Stimulated activated CD4-positive, alpha-beta T cell treated with anti-CD3 and anti-CD28 coated beads, Interleukin-2, amount 100 ng/mL, for 4 hours (primary cell): ENCODE measurements at places on chromosomes 7 and 10.

- DNase-seq: no peak
These were observed 6.2 kb upstream of the USP54 start for GRCh38 chr10:73597346-73597745.

DNA sequence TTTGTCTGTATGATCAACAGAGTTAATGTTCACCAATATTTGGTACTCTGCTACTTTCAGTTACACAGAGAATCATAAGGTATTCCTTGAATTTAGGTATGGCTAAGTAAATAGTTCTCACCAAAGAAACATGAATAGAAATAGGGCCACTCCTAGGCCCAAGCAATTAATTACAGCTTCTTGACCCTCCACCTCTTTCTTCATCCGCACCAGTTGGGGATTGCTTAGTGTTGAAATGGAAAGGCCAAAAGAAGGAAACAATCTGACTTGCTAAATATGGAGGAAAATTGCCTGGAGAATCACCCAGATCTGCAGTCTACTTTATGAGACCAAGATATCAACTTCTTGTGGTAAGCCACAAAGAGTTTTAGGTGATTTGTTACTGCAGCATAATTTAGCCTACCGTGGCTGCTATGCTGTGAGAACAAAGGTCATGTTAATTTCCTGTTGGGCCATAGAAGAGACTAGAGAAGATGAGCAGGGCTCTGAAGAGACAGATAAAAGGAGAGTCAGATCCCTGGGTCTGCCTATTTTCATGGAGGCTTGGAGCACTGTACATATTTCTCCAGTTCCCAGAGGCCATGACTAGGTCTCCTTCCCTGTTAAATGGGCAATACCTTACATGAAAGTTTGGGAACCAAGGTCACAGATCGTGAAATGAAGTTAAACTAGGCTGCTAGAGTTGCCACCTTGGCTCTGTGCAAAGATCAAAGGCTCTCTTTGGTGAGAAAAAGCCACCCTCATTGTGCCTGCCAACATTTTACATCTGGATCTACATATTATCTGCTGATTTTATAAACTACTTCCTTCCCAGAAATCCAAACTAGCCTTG is 93.3 kb upstream of the GDF10 start:
- no peak for DNase-seq

DNA sequence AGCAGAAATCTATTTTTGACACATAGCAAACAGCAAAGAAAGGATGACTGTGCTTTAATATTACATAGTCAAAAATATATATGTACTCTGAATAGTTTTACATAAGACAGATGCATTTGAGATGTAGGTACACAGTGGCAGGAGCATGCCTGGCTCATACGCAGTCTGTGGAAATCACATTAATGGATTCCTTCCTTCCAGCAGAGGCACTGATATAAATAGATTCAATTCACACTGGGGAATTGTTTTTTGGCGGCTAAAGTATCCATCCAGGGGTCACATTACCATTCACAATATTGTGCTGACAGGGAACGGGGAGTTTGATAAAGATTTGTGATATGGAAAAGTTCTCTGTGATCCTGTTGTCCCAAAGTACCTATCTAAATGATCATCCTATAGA is 72.5 kb upstream of the AGR3 start:
- no peak for DNase-seq

DNA sequence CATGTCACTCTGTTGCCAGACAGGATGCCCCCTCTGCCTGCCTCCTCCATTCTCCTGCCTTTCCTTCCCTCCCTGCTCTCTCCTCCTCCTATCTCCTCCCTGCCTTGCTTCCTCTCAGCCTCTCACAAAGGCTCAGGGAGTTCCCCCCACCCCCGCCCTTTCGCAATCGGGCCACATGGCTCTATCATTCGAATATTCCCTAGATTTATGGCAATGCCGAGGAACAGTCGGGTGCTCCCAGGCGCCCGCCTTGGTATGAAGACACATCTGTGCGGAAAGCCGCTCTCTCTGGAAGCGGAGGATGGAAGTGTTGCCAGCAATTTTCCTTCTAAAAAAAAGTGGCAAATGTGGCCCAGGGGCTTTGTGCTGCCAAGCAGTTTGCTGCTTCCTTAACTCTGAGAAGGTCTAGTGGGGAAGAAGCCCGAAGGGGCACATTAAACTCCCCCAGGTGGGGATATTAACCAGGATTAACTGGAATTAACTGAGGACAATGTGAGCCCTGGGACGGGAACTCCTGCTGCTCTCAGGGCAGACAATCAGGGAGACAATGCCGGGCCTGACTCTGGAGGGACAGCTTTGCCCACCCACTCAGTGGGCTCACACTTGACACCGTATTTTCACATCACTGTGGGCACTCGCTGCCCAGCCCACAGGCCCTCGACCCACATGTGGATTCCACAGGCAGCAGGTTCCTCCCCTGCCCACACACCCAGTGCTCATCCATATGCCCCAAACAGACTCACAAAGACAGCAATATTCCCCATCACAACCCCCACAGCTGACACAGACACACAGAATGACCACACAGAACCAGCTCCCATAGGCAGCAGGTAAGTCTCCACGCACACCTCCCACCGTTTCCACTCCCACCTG is 88.4 kb upstream of the SMNDC1 start:
- no peak for DNase-seq

DNA sequence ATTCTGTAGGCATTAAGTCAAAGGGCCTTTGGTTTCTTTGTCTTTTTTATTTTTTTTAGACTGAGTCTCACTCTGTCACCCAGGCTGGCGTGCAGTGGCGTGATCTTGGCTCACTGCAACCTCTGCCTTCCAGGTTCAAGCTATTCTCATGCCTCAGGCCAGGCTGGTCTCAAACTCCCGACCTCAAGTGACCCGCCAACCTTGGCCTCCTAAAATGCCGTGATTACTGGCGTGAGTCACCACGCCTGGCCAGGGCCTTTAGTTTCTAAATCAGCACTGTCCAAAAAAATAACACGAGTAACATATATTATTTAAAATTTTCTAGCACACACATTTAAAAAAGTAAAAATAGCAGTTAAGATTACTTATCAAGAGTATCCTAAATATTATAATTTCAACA is 11.1 kb upstream of the ACSL5 start:
- DNase-seq: no peak

GRCh38 chr7:29289156-29290021 is 94.8 kb downstream of the CHN2 start:
- DNase-seq: no peak

GRCh38 chr10:130137090-130137448 is 878 bp downstream of the GLRX3 start:
- no peak for DNase-seq

DNA sequence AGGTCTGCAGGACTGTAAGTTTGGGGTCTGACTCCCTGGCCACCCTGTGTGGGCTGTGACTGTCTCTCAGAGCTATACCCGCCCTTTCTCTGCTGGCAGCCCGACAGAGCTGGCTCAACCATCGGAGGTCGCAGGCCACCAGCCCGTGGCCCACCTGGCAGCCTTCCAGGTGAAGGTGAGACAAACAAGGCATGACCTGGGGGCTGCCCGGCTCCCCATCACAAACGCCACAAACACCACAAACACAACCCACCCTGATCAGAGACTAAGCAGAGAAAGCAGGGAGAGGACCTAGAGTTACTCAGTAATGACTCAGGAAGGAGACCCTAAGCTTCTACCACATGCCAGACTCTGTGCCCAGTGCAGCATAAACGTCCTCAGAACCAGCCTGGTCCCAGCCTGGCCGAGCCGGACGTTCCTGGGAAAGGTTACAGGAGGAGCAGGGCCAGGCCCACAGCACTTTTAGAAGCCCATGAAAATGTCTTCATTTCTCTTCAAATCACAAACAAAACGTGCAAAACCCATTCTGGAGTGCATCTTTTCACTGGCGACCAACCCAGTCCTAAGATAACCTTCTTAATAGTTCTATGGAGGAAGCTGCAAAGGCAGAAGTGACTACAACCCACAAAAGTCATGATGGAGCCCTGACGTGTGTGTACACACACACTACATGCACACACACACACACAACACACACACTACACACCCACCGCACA is 66.8 kb downstream of the MKI67 start:
- DNase-seq: no peak

- no peak for DNase-seq
These were observed 49.0 kb downstream of the PIK3AP1 start for GRCh38 chr10:96671211-96671890.

- DNase-seq: no peak
These were observed at the start of gene BEND7 for GRCh38 chr10:13528875-13529713. Gene BEND7, minus strand, starts transcription at chr10:13529014. Its CDS starts 481 bp downstream, at chr10:13528533.

DNA sequence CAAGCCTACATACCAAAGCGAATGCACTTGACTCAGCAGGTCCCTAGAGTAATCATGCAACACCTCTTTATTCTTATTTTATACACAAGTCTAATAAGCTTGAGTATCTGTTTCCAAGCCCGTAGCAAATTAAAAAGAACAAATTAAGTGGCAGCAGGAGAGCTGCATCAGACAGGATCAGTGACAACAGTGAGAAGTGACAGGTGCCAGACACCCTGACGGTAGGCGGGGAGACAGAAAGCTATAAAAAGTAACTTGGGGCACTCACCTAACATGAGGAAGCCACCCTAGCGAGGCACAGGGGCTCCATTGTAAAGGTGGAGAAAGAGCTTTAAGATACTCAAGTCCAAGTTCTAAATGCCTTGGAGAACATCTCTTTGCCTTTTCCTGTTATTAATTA is 174.2 kb downstream of the PLXNA4 start:
- no peak for DNase-seq

DNA sequence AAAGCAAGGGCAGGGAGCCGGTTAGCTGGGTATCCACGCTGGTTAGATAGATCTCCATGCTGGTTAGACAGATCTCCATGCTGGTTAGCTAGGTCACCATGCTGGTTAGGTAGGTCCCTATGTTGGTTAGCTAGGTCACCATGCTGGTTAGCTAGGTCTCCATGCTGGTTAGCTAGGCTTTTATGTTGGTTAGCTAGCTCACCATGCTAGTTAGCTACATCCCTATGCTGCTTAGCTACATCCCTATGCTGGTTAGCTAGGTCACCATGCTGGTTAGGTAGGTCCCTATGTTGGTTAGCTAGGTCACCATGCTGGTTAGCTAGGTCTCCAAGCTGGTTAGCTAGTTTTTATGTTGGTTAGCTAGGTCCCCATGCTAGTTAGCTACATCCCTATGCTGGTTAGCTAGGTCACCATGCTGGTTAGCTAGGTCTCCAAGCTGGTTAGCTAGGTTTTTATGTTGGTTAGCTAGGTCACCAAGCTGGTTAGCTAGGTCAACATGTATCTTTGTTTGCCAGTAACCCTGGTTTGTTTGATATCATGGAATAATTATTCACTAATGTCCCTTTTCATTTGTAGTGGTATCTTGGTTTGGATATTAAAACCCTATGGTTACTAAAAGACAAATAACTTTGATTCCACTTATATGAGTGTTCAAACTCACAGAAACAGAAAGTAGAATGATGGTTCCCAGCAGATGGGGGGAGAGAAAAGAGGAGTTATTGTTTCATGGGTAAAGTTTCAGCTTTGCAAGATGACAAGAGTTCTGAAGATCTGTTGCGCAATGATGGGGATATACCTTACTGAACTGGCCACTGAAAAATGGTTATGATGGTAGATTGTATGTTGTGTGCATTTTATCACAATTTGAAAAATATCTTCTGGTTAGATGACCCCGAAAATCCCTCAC is 136.2 kb downstream of the PRPF18 start:
- DNase-seq: no peak

DNA sequence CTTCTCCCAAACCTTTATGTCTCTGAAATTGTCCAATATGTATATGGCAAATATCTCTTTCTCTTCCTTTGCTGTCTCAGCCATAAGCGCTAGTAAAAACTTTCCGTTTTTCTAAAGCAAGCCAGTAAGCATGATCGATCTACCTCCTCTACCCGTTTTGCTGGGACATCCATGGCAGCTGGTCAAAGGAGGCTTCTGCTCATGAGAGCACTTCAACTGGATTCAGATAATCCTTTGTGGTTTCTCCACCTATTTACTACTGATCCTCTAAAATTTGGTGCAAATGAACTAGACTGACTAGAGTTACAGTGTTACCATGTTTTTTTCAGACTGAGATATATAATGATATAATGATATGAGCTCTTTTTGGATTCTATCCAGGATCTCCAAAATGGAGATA is 42.7 kb downstream of the GBF1 start:
- no peak for DNase-seq
